ENCODE measurements at places on chromosomes 5 and 9.

DNA sequence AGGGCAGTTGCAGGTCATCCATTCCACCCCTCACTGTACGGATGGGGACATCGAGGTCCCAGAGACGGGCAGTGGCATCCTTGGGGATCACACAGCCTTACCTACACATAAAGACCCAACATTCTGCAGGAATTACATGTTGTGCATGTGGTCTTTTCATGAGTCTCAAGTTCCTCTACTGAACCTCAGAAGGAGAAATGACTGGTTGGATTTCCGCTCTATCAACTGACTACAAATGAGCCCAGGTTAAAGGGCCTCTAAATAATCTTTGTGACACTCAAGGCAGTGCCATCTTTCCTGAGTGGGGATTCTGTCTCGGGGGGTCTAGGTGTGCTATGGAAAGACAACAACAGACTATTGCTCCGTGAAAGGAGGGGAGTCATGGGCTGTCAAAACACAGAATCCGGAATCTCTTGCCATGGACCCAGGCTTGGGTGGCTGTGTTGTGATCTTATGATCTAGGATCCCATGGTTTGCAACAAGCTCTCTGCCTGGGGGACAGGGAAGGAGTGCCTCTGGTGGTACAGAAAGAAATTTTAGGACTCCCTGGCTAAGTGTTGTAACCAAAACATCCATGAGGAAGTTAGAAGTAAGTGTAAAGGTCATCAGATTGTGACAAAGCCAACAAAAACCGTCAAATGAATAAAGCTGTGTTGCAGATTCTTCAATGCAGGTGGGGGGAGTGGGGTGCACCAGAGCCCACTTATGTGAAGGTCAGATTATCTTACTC is 1.9 kb upstream of the SLC31A2 start:
- DNase-seq: no peak

- no peak for DNase-seq
These were observed 20.5 kb downstream of the MAST4 start for GRCh38 chr5:66616520-66617225.

- DNase-seq: peak; percentile 70
These were observed 80.2 kb downstream of the NTNG2 start for GRCh38 chr9:132241840-132242620.

DNA sequence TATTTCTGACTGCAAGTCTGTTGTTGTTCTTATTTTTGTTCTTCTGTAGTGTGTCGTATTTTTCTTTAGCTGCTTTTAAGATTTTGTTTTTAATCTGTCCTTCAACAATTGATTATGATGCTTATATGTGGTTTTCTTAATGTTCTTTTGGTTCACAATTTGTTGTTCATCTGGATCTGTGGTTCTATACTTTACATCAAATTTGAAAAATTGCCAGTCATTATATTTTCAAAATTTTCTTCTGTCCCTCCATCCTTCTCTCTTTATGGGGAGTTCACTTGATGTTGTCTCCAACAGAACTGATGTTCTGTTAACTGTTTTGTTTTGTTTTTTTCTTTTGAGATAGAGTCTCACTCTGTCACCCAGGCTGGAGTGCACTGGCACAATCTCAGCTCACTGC is 378.5 kb upstream of the CD180 start:
- DNase-seq: no peak

GRCh38 chr9:128055344-128056040 is 11.6 kb downstream of the NAIF1 start:
- peak; percentile 19 for DNase-seq

DNA sequence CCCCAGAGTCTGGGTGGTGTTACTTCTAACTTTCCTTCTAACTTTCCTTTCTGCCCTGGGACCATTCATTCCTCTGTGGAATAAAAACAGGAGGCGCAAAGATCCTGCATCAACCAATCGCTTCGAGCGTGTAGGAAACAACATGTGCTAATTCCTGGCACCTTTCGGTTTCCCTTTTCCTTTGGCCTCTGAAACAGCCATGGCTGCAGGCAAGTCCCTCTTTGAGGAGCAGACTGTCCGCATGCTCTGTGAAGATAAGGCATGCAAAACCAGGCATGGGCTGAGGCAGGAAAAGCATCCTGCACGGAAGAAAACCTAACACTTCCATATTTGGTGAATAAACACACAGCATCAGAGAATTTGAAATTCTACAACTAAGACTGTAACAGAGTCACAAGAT is 128.3 kb downstream of the HSD17B3 start:
- DNase-seq: no peak

DNA sequence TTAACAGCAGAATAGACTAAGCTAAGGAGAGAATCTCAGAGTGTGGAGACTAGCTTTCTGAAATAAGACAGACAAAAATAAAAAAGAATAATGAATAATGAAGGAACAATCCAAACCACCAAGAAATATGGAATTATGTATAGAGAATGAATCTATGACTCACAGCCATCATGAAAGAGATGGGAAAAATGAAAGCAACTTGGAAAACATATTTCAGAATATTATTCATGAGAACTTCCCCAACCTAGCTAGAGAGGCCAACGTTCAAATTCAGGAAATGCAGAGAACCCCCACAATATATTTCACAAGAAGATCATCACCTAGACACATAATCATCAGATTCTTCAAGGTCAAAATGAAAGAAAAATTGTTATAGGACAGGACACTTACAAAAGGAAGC is 349.0 kb upstream of the MPDZ start:
- DNase-seq: no peak

DNA sequence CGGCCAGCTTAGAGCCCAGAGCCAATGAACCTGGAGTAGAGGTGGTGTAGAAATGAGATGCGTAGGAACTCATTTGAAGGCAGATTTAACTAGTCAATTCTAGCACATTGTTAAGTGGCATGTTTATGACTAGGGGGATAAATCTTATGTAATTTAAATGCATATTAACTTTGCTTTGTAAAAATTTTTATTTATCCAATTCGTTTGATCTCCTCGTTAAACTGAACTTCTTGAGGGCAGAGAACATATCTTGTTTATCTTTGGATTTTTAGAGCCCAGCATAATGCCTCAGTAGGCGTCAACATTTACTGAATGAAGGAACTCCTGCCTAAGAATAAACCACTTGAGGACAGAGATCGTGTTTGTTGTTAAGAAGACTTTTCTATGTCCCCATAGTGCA is 41.1 kb upstream of the ACOT12 start:
- no peak for DNase-seq

GRCh38 chr9:5884191-5884590 is 6.5 kb upstream of the MLANA start:
- DNase-seq: no peak

GRCh38 chr9:125141251-125141650 is 2.1 kb downstream of the SCAI start:
- DNase-seq: no peak

GRCh38 chr5:169175733-169176132 is 125.2 kb downstream of the SLIT3 start:
- DNase-seq: no peak

DNA sequence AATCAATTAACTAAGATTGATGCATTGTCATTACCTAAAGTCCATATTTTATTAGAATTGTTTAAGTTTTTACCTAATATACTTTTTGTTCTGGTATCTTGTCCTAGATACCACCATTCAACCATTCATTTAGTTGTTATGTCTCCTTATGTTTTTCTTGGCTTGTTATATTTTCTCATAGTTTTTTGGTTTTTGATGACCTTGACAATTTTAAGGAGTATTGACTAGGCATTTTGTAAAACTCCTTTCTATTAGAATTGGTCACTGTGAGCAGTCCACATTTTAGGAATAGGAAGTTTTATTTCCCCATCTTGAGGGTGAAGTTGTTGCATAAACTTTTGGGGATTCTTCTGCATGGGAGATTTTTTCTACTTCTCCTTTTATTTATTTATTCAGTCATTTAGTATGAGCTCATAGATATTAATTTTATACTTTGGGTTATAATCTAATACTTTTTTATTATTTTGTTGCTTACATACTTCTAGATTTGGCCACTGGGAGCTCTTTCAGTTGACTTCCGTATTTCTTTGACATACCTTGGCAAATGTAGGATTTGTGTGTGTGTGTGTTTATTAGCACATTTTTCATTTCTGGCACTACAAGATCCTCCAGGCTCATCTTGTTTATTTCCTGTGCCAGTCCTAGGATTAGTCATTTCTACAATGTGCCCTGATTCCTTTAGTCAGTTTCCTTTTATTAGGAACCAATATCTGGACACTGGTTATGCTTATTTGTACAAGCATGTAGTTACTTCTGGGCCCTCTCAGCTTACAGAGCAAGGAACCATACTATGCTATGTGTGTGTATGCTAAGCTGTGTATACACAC is 134.9 kb upstream of the CDKN2B start:
- DNase-seq: no peak

DNA sequence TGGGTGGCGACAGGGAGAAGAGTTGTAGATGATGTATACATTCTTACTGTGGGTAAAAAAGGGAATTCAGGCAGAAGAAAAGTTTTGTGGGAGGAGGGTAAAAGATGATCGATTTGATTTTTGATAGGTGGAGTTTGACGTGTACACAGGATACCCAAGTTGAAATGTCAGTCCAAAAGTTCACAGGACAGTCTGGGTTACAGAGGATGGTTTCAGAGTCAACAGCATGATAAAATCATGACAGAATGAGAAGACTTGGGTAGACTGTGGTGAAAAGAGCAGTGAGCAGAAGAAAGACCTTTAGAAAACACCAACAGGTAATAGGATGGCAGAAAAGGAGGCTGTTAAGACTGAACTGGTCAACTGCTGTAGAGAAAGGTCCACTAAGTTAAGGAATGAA is 72.2 kb upstream of the FRRS1L start:
- DNase-seq: no peak

DNA sequence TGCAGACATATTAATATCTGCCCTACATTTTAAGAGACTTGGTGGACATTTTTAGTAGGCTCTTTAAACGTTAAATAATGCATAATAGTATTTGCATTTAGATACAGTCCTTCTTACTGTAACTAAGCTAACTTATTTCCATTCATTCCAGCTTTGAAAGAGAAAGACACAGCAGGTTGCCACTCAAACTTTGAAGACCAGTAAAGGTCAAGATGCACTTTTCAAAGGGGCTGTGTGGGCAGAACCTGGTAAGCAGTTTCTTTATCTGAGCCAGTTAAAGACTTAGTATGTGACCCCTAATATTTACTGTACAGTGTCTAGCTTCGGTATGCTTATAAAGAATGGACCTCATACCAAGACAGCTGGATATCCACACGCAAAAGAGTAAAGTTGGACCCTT is 20.8 kb downstream of the PLGRKT start:
- DNase-seq: no peak

DNA sequence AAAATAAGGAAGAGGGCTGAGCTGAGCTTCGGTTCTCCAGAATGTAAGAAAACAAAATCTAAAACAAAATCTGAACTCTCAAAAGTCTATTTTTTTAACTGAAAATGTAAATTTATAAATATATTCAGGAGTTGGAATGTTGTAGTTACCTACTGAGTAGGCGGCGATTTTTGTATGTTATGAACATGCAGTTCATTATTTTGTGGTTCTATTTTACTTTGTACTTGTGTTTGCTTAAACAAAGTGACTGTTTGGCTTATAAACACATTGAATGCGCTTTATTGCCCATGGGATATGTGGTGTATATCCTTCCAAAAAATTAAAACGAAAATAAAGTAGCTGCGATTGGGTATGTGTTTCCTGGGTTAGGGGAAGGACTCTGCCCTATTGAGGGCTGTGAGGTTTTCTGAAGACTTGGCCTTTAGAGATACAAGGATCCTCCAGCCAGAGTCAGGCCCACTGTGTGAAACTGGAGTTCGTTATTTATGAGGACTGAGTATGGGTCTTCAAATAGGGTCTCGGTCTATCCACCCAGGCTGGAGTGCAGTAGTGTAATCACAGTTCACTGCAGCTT is 3.8 kb downstream of the EGR1 start:
- no peak for DNase-seq

- no peak for DNase-seq
These were observed 1363.9 kb downstream of the MAT2B start for GRCh38 chr5:164869325-164869724.

DNA sequence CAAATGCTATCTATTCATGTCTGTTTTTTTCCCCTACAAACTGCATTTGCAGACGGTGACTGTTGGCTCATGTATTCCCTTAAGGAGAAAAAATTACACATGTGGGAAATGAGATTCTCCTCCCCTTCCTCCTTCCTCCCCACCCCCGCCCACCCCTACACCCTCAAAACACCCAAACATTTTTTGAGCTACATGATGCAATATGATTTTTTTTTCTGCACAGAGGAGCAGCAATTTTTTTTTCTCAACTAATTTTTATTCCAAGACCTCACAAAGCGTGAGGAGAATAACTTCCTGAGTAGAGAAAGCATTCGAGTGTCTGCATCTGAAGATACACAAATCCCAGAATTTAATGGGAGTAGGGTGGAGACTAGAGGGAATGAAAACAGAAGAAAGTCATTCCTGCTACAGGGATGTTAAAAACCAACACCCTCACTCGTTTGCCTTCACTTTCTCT is 118.1 kb downstream of the PRDM6 start:
- no peak for DNase-seq

DNA sequence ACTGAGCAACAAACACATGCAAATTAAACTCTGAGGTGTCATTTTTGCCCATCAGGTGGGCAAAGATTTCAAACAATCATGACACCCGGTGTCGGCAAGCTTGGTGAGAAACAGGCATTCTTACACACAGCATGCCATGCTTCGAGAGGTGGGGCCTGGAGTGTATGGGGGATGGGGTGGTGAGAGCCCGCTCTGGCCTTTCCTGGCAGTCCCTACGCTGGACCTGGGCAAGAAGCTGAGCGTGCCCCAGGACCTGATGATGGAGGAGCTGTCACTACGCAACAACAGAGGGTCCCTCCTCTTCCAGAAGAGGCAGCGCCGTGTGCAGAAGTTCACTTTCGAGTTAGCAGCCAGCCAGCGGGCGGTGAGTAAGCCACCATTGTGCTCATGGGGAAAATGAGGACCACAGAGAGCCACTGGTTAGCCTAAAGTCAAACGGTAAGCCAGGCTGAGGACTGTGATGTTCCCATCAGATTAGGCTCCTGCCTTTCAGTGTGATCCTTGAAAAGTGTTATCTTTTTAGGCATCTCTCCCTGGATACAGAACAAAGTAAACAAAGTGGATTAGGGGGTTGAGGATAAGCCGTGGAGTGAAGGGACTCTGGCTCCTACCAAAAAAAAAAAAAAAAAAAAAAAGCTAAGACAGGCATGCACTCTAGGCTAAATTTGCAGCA is 9.4 kb downstream of the MYOZ3 start:
- DNase-seq: no peak

DNA sequence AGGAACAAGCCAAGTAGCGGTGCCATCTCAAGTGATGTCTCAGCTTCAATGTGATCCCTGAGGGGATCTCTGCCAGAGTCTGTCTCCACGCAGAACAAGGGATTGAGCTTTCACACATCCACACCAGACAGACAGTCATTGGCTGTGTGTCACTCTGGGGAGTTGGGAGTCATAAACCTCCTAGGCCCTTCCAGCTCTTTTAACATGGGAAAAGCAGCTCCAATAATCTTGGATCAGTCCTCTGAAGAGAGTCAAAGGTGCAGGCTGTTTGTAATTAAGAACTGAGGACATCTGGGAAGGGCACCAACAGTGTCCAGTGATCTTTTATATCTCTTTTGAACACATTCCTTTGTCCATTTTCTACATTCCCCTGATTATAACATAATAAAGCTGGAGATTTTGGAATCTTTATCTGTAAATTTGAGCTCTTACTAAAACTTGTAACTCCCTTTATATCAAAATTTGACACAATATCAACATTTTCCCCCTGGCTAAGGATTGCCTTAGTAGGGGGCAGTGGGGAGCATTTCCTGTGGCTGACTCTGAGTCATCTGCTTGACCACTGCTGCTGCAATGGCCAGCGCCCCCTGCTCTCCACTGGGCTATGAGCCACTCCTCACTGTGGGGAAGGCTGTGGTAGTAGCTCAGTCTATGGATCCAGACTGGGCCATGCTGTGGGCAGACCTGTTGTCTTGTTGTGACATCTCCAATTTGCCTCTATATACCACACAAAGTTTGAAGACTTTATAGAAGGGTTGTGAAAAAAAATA is 284.4 kb downstream of the OSTF1 start:
- no peak for DNase-seq
